Endothelial cell of umbilical vein (primary cell): ENCODE measurements at places on chromosomes 1 and 21.

DNA sequence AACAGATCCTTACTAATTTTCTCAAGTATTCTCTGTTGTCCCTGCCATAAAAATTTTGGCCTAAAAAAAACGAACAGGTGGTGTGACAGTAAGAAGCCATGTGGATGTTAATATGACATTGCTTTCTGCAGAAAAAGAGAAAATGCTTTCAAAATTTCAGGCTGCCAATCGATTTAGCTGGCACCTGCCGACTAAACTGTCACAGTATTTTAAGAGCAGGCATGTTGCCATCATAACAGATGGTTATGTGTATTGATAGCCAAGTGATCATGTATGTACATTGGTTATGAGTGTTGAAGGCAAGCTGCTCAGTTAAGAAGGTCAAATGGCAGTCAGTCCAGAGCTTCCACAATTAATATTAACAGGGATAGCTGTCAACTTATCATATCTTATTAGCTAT, 1017.0 kb downstream of the MRPL39 start:
- no peak for DNase-seq

- DNase-seq: no peak
Measured at GRCh38 chr1:200954434-200954833, 59.7 kb downstream of the INAVA start.

GRCh38 chr1:14666962-14667650, 68.6 kb downstream of the KAZN start:
- DNase-seq: no peak

GRCh38 chr1:27671964-27672749, at the start of gene IFI6:
TSS of gene IFI6 (minus strand) at chr1:27672192. CDS start at chr1:27669314, 2,878 bp downstream.
- DNase-seq: peak; percentile 98

DNA sequence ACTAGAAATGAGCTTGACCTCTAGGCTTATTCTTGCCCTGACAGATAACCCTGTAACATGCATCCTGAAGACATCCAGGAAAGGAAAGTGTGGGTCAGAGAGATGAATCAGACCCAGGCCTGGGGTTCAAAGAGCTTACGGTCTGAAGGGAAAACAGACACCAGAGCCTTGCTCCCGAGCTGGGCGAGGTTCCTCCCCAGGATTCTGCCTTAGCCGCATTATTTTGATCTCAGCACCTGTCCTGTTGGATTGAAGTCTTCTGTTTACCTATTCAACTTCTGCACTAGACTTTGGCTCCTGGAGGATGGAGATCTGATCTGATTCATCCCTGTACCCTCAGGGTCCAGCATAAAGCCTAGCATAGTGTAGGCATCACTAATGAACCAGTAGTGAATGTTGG, 1.9 kb downstream of the CYP4B1 start:
- DNase-seq: no peak

- DNase-seq: no peak
Measured at GRCh38 chr1:38516560-38516959, 343.0 kb downstream of the RRAGC start.

GRCh38 chr21:45370575-45370974, 34.4 kb upstream of the COL18A1 start:
- no peak for DNase-seq

GRCh38 chr1:93591676-93592550, 89.7 kb downstream of the BCAR3 start:
- no peak for DNase-seq

DNA sequence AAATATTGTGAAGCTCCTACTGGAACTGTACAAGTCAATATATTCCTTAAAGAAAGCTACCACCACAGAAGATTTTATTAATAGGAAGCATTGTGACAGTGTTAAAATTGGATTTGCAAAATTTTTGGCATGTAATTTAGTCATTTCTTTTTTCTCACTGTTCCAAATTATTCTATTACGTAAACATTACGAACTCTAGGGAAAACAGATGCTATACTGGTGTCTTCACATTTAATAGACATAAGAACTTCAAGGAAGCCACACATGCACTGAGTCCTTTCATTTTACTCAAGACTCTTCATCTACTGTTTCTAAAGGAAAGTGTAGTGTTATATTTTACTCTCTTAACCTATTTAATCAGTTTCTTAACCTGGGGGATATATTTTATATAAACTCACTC, 135.4 kb downstream of the HMCN1 start:
- DNase-seq: no peak

GRCh38 chr21:33155422-33155821, 74.3 kb upstream of the IFNAR2 start:
- no peak for DNase-seq

DNA sequence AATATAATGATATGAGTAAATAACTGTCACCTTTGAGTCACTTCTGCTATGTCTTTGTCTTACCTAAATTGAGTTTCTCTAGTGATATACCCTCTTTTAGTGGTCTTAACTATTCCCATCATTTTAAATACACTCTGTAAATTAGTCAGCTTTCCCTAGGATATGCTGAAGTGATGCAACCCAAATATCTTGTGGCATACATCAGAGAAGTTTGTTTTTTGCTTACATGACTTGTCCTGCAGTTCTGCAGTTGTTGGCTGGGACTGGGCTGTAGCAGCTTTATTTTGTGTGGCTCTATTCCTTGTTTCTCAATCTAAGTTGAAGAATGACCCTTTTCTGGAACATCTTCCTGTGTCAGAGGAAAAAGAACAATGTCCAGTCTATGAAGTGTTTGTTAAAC, 76.4 kb downstream of the TTC3 start:
- DNase-seq: peak; percentile 37

DNA sequence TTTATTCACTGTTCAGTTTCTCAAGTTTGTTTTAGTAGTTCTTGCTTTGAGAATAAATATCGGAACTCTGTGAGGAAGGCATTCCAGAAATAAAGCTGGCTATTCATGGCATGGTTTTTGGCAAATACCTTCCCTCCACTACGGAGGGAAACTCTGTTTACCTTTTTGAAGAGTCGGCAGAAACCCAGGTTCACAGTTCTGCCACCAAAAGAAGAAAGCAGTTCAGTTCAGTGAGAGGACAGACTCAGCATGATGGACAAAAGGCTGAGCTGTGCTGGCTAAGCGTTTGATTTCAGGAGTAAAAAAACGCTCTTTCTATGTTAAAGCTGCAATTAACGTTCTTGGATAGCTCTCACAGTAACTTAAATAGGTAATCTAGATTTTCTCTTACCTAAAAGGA, 42.4 kb downstream of the CNN3 start:
- no peak for DNase-seq

DNA sequence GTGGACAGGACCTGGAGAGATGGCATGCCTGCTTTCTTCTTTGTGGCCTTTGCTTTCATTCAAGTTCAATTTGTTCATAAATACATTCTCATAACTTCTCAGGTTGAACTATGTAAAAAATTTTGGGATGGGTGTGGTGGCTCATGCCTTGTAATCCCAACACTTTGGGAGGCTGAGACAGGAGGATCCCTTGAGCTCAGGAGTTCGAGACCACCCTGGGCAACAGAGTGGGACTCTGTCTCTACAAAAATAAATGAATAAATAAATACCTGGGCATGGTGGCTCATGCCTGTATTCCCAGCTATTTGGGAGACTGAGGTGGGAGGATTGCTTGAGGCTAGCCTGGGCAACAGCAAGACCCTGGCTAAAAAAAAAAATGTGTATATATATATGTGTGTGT, 2.1 kb downstream of the KIF1B start:
- no peak for DNase-seq

- no peak for DNase-seq
Measured at GRCh38 chr1:119988306-119989062, 81.0 kb downstream of the NOTCH2 start.

- DNase-seq: peak; percentile 47
Measured at GRCh38 chr21:16912075-16912474, 600.8 kb upstream of the CXADR start.

DNA sequence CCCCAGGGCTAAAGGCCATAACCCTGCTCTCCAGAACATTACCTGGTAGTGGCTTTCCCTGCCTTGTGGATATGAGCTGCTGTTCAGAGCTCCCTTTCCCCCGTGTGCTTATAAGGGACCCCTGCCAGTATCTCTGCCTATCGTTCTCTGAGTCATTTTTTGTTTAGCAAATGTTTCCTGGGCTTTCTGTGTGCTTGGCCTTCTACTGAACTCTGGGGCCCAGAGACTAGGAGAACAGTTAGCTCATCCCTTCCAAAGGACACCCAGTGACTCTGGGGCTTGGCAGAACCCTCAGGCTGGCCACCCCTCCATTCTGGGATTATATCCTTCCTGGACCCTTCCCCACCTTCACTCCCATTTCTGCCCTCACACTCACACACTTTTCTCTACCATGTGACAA, 80.8 kb upstream of the POU3F1 start:
- no peak for DNase-seq

DNA sequence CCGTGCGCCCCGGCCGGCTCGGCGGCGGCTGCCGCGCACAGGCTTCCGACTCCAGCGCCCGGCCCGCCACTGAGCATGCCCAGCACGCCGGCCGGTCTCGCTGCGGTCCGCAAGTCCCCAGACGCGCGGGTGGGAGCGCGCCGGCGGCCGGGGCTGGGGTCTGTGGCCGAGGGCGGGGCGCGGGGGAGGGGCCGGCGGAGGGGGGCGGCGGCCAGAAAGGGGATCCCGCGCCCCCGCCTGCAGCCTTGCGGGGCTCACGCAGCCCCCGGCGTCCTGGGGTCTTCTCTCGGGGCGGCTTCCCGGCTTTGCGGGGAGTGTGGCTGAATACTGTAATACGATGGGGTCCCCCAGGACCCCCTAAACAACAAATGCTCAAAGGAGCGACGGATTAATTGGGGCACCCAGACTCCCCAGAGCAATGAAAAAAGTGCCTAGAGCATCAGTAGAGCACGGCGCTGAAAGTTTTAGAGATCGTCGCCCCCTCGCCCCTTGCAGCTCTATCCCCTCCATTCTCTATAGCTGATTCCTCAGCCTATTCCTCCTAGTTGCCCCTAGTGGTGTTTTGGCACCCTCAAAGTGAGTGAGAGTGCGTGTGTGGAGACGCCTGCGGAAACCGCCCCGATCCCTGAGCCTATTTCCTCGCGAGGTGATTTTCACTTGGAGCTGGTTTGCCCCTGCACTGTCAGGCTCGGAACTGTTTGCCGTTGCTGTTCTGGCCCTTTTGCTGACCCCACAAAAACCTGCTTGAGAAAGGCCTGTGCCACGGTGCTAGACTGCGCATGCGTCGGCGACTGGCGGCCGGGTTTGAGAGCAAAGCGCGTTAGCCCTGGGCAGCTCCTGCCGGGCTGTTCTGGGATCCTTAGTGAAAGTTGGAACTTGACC, at the start of gene VAV3:
VAV3 (minus strand) TSS at position 71 of the 882 bp plus-strand sequence. CDS start 311 bp downstream, outside the sequence.
- peak; percentile 55 for DNase-seq

DNA sequence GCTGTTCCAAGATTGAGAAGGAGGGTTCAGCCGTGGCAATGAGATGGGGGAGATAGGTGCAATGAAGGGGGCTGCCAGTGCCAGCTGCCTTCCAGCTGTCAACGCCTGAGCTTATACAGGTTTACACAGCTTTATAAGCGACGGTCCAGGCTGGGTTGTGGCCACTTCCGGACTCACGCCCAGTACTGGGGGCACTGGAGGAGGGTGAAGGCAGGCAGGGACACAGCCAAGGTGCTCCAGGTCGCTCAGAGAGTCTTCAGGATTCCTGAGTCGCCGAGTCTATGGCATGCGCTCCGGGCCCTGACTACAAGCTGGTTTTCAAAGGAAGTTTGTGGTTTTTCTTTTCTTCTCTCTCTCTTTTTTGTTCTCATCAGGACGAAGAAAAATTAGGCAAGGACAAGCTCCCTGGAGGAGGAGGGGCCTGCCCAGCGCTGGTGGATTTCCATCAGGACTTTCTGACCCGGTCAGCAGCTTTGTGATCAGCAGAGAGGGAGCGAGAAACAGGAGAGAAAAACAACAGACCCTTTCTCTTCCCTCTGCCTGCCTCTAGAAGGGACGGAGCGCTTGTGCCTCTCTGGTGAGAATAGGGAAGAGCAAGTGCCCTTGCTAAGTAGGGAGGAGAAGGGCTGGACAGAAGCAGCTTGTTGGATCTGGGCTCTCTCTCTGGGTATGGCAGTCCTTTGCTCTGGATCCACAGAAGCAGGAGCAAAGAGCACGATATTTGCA, at the start of gene MINDY1:
MINDY1 (minus strand) TSS at position 576 of the 726 bp plus-strand sequence. CDS start 4,285 bp downstream, outside the sequence.
- DNase-seq: peak; percentile 88

DNA sequence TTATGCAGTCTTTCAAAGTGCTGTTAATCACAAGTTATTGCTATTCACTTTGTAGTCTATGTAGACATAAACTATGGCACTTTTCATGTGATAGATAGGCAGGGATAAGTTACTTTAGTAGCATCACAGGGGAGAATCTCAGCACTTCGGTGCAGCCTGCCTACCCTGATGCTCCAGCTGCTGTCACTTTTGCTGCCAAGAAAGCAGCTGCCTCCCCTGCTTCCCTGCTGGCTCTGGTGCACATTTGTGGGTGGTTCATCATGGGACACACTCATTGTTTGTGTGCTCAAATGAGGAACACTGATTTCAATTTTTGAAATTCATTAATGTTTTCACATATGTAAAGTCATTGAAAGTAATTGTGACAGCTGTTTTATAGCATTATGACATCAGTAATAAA, 272.6 kb downstream of the S1PR1 start:
- DNase-seq: no peak

- no peak for DNase-seq
Measured at GRCh38 chr21:43209575-43210453, 41.0 kb downstream of the CRYAA start.

GRCh38 chr1:115140442-115141144, 51.3 kb upstream of the TSPAN2 start:
- no peak for DNase-seq

DNA sequence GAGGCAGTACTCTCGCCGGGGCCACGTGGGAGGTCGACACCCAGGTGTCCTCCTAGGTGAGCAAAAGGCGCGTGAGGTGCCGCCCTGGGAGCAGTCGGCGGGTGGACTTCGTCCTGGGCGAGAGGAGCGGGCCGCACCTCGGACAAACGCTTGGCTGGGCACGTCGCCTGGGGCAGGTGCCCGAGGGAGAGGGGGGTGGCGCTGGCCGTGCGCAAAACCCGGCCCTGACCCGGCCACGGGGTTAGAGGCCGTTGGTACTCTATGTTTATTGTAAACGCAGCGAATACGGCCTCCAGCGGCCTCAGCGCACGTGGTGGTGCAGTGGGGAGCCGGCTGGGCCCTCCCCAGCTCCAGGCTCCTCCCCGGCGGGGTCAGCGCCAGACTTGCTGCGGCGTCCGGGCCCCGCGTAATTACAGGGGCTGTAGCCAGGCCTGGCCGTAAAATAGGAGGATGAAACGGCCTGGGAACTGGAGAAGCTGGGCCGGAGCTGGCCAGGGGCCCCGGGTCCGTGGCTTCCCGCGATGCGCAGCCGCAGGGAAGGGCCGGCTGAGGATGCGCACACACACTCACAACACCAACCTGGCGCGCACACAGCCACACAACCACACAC, 1.6 kb upstream of the EFNA1 start:
- peak; percentile 32 for DNase-seq

GRCh38 chr1:159714529-159714928, at the start of gene CRP:
TSS of gene CRP (minus strand) at chr1:159714589. CDS start at chr1:159714485, 104 bp downstream.
- no peak for DNase-seq

GRCh38 chr1:171913385-171913784, 72.1 kb downstream of the DNM3 start:
- DNase-seq: peak; percentile 56

- DNase-seq: no peak
Measured at GRCh38 chr1:248703674-248704073, 1.1 kb upstream of the OR14I1 start.
